ENCODE measurements at places on chromosomes 3 and 15. TPM values are rescaled to one million over a fixed set of nuclear protein-coding genes. Genes with fewer than 3 reads are reported as not detected.

- no peak for DNase-seq
These were observed 912.7 kb downstream of the TUSC7 start for GRCh38 chr3:117622171-117622841.

- DNase-seq, result no peak
These were observed 15.7 kb downstream of the C3orf33 start for GRCh38 chr3:155790272-155790925.

DNA sequence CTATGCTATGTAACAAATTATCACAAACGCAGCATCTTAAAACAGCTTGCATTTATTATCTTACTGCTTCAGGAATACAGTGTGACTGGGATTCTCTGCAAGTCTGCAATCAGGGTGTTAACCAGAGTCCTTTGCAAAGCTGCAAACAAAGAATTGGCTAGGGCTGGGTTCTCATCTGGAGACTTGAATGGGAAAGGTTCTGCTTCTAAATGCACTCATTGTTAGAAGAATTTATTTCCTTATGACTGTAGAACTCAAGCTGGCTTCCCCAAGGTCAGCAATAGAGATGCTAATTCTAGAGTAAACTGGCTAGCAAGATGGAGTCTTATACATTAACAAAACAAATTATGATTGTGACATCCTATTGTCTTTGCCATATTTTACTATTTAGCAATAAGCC lies 673.7 kb downstream of the DIPK2A start:
- DNase-seq, result no peak

- no peak for DNase-seq
These were observed 24.3 kb downstream of the SNX33 start for GRCh38 chr15:75671730-75672602.

GRCh38 chr3:78632925-78633553 lies 1134.8 kb downstream of the ROBO1 start:
- no peak for DNase-seq

- DNase-seq, result no peak
These were observed 76.3 kb downstream of the XXYLT1 start for GRCh38 chr3:195194559-195195206.

DNA sequence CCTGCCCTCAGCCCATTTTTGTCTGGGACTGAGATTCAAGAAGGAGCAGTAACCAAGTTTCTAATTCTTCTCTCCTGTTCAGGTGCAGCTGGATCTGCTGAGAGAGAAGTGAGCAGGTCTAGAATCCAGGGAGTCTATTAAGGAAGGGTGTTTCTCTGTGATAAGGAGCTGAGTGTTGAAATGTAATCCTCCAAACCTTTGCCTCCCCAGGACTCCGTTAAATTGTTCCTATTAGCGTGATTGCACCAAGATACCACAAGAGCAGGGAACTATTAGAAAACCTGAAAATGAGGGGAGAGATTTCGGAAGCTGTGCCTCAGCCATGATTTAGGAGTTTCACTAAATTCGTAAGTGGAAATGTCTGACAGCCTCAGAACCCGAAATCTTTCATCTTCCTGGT lies 192.6 kb downstream of the EBLN2 start:
- DNase-seq, result no peak

GRCh38 chr3:186532598-186533072 lies 11.5 kb downstream of the CRYGS start:
- DNase-seq, result no peak

DNA sequence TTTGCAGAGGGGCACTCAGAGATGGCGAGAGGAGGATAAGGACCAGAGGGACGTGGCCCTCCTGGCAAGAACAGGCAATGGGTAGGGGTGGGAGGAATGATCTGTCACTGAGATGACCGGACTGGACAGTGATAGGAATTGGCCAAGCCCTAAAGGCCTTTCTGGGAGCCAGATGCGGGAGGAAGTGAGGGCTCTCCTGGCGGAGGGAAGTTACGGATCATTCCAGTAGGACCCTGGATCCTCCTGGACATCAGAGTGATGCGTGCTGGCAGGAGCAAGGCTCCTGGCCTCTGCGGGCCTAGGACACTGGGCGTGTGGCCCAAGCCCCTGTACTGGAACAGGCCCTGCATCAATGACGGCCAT lies 23.4 kb downstream of the KIF7 start:
- DNase-seq, result peak; percentile 28

GRCh38 chr3:36486009-36486795 lies 105.9 kb downstream of the STAC start:
- DNase-seq, result no peak

- no peak for DNase-seq
These were observed 33.6 kb upstream of the TMCC1 start for GRCh38 chr3:129927072-129927471.

DNA sequence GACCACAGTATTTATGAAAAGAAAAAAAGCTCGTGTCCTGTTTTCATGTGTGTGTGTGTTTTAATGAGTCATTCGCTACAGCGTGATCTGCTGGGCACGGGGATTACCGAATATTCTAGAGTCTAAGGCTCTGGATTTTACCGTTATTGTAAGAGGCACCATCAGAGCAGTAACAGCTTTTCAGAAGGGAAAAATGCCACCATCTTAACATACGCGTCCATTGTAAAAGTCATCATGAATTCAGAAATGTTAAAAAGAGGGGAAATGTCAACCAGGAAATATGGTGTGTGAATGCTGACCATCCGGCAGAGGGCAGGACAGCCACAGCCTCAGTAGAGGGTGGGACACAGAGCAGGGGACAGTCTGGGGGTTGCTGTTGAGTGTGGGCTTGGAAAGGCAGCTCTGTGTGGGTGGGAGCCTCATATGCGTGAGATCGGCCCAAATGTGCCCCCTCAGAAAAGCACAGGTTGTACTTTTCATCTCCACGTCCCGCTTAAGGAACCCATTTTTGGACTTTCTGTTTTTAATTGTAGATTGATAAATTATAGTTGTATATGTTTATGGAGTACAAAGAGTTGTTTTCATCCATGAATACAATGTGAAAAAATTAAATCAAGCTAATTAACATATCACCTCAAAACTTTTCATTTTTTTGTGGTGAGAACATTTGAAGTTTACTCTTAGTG lies 69.6 kb downstream of the ASB7 start:
- no peak for DNase-seq

- DNase-seq, result no peak
These were observed 45.4 kb downstream of the MAGEF1 start for GRCh38 chr3:184666442-184666841.

DNAH1 gene
- 9.6 TPM for total RNA-seq

FAM107A gene
- 0.88 TPM for total RNA-seq

ANKRD63 gene
- total RNA-seq, result not detected

ATP13A4 gene
- 1.2 TPM for total RNA-seq

NR1I2 gene
- total RNA-seq, result 206 TPM

C3orf70 gene
- total RNA-seq, result 0.28 TPM

MYL3 gene
- total RNA-seq, result 1.4 TPM

All from left lobe of liver (tissue), 2 donors.